Common myeloid progenitor, CD34-positive (primary cell): ENCODE measurements at places on chromosomes 7 and 10.

DNA sequence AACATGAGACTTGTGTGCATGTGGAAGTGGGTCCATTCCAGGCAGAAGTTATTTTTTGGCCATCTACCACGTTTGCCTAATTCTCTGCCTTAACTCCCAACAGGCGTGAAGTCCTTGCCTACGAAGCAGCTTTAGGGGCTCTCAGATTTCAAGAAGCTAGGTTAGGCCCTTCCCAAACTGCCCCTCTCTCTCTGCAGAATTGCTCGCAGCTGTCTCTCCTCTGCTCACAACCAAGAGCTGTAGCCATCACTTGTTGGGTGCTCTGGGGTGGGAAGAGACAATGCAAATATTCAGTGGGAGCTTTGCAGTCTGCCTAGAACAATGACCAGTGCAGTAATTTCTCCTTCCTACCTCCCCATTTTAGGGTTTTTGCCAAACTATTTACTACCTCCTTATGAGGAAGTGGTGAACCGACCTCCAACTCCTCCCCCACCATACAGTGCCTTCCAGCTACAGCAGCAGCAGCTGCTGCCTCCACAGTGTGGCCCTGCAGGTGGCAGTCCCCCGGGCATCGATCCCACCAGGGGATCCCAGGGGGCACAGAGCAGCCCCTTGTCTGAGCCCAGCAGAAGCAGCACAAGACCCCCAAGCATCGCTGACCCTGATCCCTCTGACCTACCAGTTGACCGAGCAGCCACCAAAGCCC lies 24.9 kb downstream of the CYP17A1 start:
- peaks cover 2% of the 10 kb centered on the region for H3K36me3 ChIP-seq
- peaks cover 30% of the 10 kb centered on the region for H3K4me1 ChIP-seq
- H3K27ac ChIP-seq = no peak overlapping the region
- no peaks in the 10 kb centered on the region for H3K27me3 ChIP-seq
- peak; percentile 89 for DNase-seq

- DNase-seq = no peak
- no peaks in the 10 kb centered on the region for H3K27me3 ChIP-seq
- no peaks in the 10 kb centered on the region for H3K36me3 ChIP-seq
- no peak overlapping the region for H3K4me3 ChIP-seq
- H3K27ac ChIP-seq = no peak overlapping the region
Measured at GRCh38 chr7:121620206-121620605, 224.1 kb upstream of the FAM3C start.

DNA sequence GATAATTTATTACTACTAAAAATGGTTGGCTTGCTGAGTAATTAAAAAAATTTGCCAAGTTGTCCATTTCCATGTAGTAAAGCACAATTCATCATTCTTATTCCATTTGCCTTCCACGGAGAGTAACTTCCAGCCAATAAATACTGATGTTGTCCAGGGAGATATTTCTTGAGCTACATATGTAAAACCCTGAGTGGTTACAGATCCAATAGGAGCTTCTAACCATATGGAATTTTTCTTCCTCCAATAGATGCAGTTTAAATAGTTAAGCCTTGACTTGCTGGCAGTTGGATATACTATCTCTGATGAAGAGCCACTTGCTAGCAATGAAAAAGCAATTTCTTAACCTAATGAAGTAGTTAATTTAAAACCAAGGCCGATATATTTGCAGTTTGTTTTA lies 271.1 kb downstream of the PLXDC2 start:
- no peaks in the 10 kb centered on the region for H3K27me3 ChIP-seq
- no peak for DNase-seq
- no peak overlapping the region for H3K27ac ChIP-seq
- peaks cover 2% of the 10 kb centered on the region for H3K36me3 ChIP-seq
- H3K4me1 ChIP-seq = no peaks in the 10 kb centered on the region

- H3K27ac ChIP-seq = no peak overlapping the region
- no peaks in the 10 kb centered on the region for H3K36me3 ChIP-seq
- H3K27me3 ChIP-seq = peaks cover 2% of the 10 kb centered on the region
- no peaks in the 10 kb centered on the region for H3K4me1 ChIP-seq
Measured at GRCh38 chr10:130453036-130453720, 317.0 kb downstream of the GLRX3 start.

DNA sequence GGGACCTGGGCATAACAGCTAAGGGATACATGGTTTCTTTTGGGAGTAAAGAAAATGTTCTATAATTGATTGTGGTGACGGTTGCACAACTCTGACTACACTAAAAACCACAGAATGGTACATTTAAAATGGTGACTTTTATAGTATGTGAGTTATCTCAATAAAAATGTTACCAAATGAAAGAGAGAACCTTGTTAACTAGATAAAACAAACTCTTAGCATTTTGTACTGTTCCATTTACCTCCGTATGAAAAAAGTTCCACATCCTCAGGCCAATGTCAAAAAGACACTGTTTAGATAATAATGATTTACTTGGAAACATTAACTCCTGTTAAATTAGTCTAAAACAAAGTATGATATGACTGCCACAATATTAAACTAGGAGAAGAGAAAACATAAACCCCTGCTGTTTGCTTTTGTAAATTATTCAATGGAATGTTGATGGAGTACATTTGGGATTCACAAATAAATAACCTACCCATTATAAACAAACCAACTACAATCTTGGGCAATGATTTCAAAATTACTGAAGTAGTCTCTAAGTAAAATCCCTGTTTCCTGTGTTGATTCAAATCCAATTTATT lies 60.7 kb downstream of the SMURF1 start:
- H3K27ac ChIP-seq = no peak overlapping the region
- no peaks in the 10 kb centered on the region for H3K27me3 ChIP-seq
- DNase-seq = peak; percentile 36
- H3K36me3 ChIP-seq = no peaks in the 10 kb centered on the region
- no peak overlapping the region for H3K4me3 ChIP-seq

DNA sequence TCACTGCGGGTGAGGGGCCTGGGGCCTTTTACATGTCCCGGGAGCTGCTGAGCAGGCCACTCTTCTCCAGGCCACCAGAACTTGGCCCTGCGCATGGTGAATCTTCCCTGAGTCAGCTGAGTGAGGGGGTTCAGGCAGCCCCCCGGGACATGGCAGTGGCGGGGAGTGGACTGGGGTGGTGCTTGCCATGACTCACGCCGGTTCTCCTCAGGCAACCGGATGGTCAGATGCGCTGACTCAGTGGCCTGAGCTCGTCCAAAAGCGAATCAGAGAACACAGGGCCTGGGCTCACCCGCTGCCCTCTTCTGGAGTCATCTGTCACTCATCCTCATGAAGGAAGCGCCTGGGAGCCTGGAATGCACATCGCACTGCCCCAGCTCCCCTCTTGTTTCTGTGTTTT lies 33.5 kb downstream of the HTRA1 start:
- no peaks in the 10 kb centered on the region for H3K36me3 ChIP-seq
- H3K4me1 ChIP-seq = no peaks in the 10 kb centered on the region
- H3K27me3 ChIP-seq = no peaks in the 10 kb centered on the region
- H3K27ac ChIP-seq = no peak overlapping the region
- no peak for DNase-seq

GRCh38 chr10:69043931-69044531 lies 43.9 kb upstream of the SRGN start:
- no peaks in the 10 kb centered on the region for H3K36me3 ChIP-seq
- H3K4me3 ChIP-seq = no peak overlapping the region
- no peaks in the 10 kb centered on the region for H3K27me3 ChIP-seq
- DNase-seq = no peak
- peaks cover 20% of the 10 kb centered on the region for H3K4me1 ChIP-seq

GRCh38 chr10:102413806-102414561 lies 4.6 kb downstream of the PSD start:
- H3K4me3 ChIP-seq = no peak overlapping the region
- no peak overlapping the region for H3K27ac ChIP-seq
- H3K4me1 ChIP-seq = peaks cover 16% of the 10 kb centered on the region
- no peaks in the 10 kb centered on the region for H3K36me3 ChIP-seq

DNA sequence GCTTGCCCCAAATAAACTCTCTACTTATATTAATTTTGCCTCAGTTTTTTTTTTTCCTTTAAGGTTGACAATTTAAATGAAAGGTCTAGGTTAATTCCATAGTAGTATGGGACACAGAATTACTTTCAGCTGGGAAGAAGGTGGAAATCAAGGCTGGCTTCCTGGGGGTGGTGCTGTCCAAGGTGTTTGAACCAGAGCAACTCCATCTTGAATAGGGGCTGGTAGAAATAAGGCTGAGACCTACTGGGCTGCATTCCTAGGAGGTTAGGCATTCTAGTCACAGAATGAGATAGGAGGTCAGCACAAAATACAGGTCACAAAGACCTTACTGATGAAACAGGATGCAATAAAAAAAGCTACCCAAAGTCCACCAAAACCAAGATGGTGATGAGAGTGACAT lies 1190.8 kb upstream of the AUTS2 start:
- H3K36me3 ChIP-seq = no peaks in the 10 kb centered on the region
- no peak overlapping the region for H3K4me3 ChIP-seq
- no peak for DNase-seq

DNA sequence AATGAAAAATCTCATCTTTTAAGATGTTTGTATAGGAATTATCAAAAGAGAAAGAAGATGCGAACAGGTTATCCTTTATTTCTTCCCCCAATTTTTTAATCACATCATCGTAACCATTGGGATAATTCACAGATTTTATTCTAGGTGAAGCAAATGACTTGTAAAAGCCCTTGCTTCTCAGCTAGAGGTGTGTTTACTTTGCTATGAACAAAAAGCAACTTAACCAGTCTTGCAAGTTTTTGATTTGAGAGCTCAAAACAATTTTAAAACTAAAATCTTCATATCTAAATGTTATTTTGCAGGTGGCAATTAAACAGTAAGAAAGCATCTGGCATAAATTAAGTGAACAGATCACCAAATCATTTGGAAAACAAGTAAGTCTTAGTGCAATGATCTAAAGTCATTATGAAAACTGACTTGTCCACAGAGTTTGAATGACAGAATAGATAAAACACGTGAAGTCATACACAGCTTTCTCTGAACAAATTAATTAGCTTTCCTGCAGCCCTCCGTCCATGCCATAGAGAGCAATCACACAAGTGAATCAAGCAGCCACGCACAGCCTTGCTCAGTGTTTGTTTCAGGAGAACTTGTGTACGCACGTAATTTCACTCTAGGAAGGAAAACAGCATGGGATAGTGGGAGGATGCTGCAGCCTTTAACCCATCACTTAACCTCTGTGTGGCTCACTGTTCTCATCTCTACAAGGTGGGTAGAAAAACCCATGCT lies 85.0 kb upstream of the ZNF800 start:
- H3K27me3 ChIP-seq = peaks cover 4% of the 10 kb centered on the region
- H3K27ac ChIP-seq = no peak overlapping the region
- no peaks in the 10 kb centered on the region for H3K4me1 ChIP-seq
- no peak for DNase-seq
- H3K36me3 ChIP-seq = no peaks in the 10 kb centered on the region
- H3K4me3 ChIP-seq = no peak overlapping the region

- H3K4me3 ChIP-seq = no peak overlapping the region
- no peaks in the 10 kb centered on the region for H3K4me1 ChIP-seq
- H3K27me3 ChIP-seq = no peaks in the 10 kb centered on the region
- no peak overlapping the region for H3K27ac ChIP-seq
- no peaks in the 10 kb centered on the region for H3K36me3 ChIP-seq
- DNase-seq = no peak
Measured at GRCh38 chr10:20673175-20673574, 223.9 kb downstream of the NEBL start.

- no peaks in the 10 kb centered on the region for H3K27me3 ChIP-seq
- peaks cover 3% of the 10 kb centered on the region for H3K4me1 ChIP-seq
- peaks cover 38% of the 10 kb centered on the region for H3K36me3 ChIP-seq
- H3K4me3 ChIP-seq = no peak overlapping the region
Measured at GRCh38 chr7:37112876-37113275, 335.8 kb downstream of the ELMO1 start.

GRCh38 chr10:29304264-29304994 lies 15.6 kb downstream of the LYZL1 start:
- peaks cover 4% of the 10 kb centered on the region for H3K4me1 ChIP-seq
- H3K4me3 ChIP-seq = peak overlapping the region; percentile 19
- no peak overlapping the region for H3K27ac ChIP-seq

GRCh38 chr10:90031776-90032175 lies 330.4 kb downstream of the KIF20B start:
- no peaks in the 10 kb centered on the region for H3K36me3 ChIP-seq
- H3K4me3 ChIP-seq = no peak overlapping the region
- H3K27ac ChIP-seq = no peak overlapping the region
- H3K27me3 ChIP-seq = no peaks in the 10 kb centered on the region
- no peaks in the 10 kb centered on the region for H3K4me1 ChIP-seq
- no peak for DNase-seq

- no peak for DNase-seq
- no peak overlapping the region for H3K4me3 ChIP-seq
- H3K4me1 ChIP-seq = no peaks in the 10 kb centered on the region
- no peaks in the 10 kb centered on the region for H3K36me3 ChIP-seq
- no peaks in the 10 kb centered on the region for H3K27me3 ChIP-seq
Measured at GRCh38 chr7:120539321-120539720, 266.3 kb downstream of the KCND2 start.

- H3K27me3 ChIP-seq = no peaks in the 10 kb centered on the region
- H3K4me3 ChIP-seq = no peak overlapping the region
- H3K36me3 ChIP-seq = no peaks in the 10 kb centered on the region
- no peak overlapping the region for H3K27ac ChIP-seq
- H3K4me1 ChIP-seq = no peaks in the 10 kb centered on the region
Measured at GRCh38 chr10:129222436-129222835, 244.6 kb upstream of the MGMT start.

GRCh38 chr10:6669269-6669859 lies 89.3 kb upstream of the PRKCQ start:
- no peak overlapping the region for H3K4me3 ChIP-seq
- H3K27me3 ChIP-seq = no peaks in the 10 kb centered on the region
- peaks cover 6% of the 10 kb centered on the region for H3K4me1 ChIP-seq

DNA sequence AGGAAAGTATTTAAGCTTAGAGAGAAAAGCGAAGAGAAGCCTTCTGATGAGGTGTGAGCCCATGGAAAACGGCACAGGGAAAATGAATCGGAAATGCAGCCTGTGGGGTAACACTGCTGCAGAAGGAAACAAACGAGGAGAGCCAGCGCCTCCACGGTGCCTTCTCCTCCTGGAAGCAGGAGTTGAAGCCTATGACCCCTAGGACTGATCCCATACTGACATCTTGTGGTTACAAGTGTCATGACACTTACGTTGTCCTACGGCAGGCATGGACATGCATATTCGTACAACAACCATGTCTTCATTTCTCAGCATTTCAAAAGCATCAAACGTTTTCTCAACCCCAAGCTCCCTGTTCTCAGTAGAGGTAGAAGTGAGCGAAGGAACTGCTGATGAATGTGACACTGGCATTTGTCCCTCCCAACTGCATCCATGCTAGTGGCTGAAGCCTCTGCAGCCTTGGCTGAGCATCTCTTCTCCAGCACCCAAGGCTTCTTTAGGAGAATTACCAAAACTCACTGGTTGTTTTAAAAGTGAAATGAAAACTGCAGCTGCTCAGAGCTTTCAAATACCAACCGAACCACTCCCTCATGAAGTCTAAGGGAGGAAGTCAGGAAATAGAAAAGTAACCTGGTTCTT lies 160.2 kb downstream of the JAZF1 start:
- no peaks in the 10 kb centered on the region for H3K36me3 ChIP-seq
- peak; percentile 75 for DNase-seq
- peaks cover 3% of the 10 kb centered on the region for H3K4me1 ChIP-seq
- H3K4me3 ChIP-seq = no peak overlapping the region
- H3K27ac ChIP-seq = no peak overlapping the region
- H3K27me3 ChIP-seq = no peaks in the 10 kb centered on the region

- no peak overlapping the region for H3K27ac ChIP-seq
- DNase-seq = no peak
- H3K36me3 ChIP-seq = no peaks in the 10 kb centered on the region
- no peak overlapping the region for H3K4me3 ChIP-seq
- peaks cover 60% of the 10 kb centered on the region for H3K27me3 ChIP-seq
Measured at GRCh38 chr10:101073631-101074030, 11.8 kb downstream of the KAZALD1 start.
